CD4-positive, alpha-beta T cell treated with Interleukin-15 for 4 hours (primary cell): ENCODE measurements at places on chromosomes 1 and 21.

DNA sequence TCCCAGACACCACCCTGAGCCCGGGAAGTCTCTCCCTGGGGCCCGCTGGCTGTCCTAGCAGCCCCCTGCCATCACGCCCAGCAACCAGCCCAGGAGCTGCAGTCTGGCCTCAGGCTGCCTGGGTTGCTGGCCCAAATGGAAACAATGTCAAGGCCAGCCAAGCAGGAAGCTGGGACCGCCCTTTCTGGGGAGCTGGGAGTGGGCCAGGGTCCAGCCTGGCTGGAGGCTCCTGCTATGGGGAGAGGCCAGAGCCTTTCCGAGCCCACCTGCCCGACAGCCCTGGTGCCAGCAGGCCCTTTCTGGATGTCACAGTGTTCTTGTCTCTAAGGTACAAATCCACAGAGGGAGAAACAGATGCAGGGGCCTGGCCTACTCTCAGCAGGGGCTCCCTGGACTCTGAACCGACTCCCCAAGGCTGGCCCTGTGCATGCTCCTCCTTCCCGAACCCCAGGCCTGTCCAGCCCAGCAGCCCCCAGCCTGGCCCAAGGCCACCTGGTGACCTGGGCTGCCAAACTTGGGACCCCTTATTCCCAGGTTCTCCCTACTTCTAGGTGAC, 1.2 kb upstream of the MMEL1 start:
- DNase-seq, result no peak

DNA sequence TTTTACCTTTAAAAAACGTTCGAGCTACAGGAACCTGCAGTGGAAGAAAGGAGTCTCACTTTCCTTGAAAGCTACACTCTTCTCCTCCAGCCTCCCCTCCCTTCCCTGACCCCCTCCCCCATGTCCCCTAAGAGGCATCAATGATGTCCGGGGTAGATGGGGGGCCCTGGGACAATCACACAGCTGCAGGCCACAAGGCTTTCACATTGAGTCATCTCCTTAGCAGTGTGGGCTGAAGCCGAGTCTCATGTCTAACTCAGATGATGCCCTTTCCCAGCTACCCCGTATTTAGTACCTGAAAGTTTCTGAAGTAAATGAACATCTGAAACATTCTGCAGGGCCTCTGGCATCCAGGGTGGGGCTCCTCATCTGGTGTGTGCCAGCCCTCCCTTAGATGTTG, 6.3 kb upstream of the GPR25 start:
- no peak for DNase-seq

DNA sequence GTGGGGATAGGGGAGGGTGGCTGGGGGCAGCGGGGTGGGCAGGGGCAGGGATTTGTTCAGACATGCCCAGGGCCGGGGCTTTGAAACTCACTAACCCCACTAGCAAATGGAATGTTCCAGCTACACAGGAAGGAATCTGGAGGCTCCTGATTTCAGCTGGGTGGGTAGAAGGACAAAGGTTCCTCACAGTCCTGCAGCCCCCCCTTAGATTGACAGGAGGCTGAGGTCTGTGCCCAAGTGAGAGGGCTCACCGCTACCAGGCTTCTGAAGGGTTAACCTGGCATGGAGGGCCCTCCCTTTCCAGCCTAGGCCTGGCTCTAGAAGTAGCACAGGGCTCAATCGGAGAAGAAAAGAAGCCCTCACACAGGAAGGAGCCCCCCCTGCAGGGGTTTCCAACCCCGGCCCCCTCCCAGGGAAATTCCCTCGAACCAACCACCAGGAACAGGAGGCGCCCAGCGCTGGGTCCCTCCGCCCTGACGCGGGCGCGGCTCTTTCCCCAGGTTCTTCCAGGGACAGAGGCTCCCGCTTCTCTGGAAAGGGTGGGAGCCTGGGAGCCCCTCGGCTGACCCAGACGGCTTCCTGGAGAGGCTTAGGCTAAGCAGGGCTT, 3.3 kb downstream of the EPHA2 start:
- no peak for DNase-seq

- no peak for DNase-seq
Measured at GRCh38 chr1:178358456-178358855, 138.3 kb downstream of the CLEC20A start.

- no peak for DNase-seq
Measured at GRCh38 chr1:24745711-24746413, 615 bp downstream of the CLIC4 start.

- no peak for DNase-seq
Measured at GRCh38 chr1:156467385-156467784, 33.2 kb downstream of the MEF2D start.

DNA sequence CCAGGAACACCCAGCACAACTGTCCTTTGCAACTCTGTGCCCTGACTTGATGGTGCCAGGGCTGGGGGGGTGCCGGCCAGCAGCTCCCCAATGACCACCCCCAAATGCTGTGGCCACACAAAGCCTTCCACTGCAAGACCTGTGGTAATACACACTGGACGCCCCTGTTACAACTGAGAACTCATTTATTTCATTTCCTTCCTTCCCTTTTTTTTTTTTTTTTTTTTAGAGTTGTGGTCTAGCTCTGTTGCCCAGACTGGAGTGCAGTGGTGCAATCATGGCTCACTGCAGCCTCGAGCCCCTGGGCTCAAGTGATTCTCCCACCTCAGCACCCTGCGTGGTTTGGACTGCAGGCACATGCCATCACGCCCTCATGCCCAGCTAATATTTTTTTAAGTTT, 25.2 kb downstream of the TP73 start:
- DNase-seq, result no peak

- no peak for DNase-seq
Measured at GRCh38 chr1:105872817-105873216, 1183.7 kb upstream of the PRMT6 start.

GRCh38 chr1:4916610-4917009, 262.2 kb downstream of the AJAP1 start:
- no peak for DNase-seq

DNA sequence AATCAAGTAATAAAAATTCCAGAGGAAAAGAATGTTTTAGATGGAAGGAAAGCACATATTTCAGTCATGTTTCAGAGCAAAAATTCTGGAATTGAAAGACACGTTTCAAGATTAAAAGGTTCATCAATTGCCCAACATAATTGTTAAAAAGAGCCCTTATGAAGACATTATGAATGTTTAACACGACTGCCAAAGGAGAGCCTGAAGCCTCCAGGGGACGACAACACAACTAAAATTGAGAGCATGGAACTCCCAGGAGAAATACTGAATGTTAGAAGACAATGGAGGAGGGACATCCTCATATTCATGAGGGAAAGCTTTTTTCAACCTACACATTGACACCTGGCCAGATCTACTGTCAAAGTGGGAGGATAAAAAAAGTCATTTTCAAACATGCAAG, 16.0 kb downstream of the OR2T11 start:
- DNase-seq, result peak; percentile 45

GRCh38 chr21:42044871-42045495, 26.1 kb upstream of the UMODL1 start:
- no peak for DNase-seq

DNA sequence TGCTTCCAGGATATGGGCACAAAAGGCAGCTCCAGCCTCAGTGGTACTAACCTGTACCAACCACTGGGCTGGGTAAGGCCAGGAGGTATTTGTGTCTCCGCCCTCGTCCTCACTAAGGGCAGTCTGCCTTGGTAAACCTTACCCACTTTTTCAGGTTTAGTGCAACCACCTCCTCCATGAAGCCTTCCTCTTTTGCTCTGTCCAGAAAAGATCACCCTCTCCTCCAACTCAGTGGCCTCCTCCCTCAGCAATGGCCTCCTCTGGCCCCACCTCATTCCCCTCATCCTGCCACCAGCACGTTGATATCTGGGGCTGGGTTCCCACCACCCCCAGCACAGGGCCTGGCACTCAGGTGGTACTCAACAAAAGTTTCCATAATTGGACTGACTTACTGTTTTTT, 161.5 kb downstream of the GRIK3 start:
- DNase-seq, result no peak

DNA sequence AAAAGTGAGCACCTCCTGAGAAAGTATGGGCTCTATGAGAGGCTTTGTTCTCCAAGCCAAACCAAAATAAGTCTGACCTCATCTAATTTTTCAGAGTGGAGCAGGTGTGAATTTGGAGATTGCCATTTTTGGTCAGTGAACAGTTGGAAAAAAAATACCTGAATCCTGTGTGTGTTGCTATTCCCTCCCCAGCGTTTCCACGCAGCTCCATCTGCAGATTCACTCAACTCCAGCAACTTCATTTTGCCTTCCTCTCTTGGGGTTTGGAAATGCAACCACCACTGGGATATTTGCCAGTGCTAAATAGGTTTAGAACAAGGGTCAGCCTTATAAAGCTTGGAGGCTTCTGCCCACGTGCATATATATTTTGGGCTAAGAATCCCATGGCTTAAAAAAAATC, 11.2 kb downstream of the CASQ2 start:
- DNase-seq, result no peak

DNA sequence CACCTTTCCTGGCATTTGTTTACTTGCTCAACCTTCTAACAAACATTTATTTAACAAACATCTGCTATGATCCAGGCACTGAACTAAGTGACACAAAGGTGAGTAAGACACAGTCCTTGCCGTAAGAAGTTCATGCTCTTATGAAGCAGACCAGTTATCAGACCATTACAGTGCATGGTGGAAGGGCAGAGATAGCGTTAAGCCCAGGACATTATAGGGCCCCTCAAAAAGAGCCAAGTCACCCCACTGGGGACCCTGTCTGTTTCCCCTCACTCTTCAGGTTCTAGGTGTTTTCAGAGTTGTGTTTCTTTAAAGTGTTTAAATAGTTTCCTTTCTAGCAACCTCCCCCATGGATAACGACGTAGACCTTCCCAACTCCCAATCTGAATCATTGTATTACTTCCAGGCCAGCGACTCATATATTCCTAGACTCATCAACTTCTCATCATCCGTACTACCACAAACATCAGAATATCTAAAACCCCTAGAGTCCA, 39.3 kb downstream of the TCP10L start:
- no peak for DNase-seq

GRCh38 chr1:233916706-233917105, 12.2 kb downstream of the SLC35F3 start:
- DNase-seq, result no peak

DNA sequence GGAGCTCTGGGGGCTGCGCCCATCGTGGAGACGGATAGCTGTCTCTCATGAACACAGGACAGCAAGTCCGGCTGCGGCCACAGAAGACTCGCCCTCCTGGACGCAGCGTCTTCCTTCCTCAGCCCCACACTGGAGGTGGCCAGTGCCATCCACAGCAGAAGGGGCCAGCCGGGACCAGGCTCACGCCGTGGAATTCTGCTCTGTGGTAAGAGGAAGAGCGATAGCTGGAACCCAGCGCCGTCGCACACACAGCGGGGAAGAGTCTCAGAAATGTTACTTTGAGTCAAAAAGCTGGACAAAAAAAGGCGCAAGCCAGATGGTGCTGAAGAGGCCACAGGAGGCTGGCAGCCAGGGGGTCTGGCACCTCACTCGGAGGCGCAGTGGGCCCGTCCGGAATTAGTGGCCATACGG, 113.9 kb upstream of the COL6A1 start:
- no peak for DNase-seq

- DNase-seq, result no peak
Measured at GRCh38 chr1:117556976-117557375, 48.9 kb upstream of the TENT5C start.

- DNase-seq, result no peak
Measured at GRCh38 chr21:18174370-18174769, 70.3 kb upstream of the CHODL start.

DNA sequence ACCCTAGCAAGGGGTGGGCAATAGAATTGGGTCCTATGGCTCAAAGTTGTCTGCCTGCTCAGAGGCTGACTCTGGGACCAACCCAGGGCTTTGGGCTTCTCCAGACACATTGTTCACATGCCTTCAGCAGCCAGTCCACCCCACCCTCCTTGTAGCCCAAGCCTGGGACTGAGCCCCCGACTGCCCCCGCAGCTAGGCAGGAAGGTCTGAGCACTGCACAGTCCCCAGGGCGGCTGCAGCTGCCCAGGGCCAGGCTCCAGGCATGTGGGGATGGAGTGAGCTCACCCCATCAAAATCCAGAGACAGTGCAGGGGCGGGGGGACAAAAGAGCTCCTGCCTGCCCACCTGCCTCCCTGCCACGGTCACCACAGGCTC, 35.6 kb downstream of the HSPG2 start:
- DNase-seq, result no peak
